SK-N-DZ (cell line): ENCODE measurements at places on chromosomes 7 and 10.

- DNase-seq: no peak
These were observed 40.3 kb upstream of the SH2D4B start for GRCh38 chr10:80497187-80498077.

DNA sequence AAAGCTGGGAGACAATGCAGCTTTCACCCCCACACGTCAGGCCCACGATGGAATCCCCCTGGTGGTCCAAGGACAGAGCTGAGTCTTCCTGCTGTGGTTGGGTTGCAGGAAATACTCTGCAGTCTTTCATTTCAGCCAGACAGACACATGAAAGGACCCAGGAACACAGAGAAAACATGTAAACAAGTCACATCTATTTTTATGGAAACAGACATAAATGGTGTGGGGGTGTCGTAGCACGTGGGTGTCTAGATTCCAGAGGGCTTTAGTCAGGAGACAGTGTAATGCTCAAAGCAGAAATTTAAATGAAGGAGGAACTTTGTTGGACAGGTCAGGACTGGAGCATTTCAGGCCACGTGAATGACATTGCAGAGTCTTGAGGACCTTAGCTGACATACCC lies 444.6 kb downstream of the SUGCT start:
- DNase-seq: no peak

DNA sequence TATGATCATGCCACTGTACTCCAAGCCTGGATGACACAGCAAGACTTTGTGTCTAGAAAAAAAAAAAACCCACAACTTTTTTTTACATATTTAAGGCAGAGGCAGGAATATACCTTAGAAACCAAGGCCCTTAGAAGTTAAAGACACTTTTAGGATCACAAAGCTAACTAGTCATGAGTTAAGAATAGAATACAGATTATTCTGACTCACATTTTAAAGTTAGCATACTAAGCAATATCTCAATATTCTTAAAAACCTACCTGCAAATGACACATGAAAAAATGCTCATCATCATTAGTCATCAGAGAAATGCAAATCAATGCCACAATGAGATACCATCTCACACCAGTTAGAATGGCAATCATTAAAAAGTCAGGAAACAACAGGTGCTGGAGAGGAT lies 177.7 kb downstream of the CHCHD3 start:
- DNase-seq: no peak

- no peak for DNase-seq
These were observed 52.8 kb downstream of the DDC start for GRCh38 chr7:50512384-50512783.

DNA sequence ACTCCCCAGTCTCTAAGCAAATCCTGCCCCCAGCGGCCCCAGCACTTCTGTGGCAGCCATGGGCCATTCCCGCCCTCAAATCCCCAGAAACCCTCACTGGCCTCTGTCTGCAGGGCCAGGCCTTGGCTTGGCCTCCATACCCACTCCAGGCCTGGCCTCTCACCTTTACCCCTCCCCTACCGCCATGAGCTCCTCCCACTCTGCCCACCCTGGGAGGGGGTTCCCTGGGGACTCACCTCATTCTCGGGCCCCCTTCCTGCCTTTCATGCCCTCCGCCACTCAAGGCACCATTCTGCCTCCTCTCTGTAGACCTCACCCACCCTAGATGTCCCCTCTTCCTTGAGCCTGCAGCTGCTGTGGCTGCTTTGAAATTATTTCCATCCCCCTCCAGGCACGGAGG lies 41.0 kb downstream of the PRF1 start:
- no peak for DNase-seq

DNA sequence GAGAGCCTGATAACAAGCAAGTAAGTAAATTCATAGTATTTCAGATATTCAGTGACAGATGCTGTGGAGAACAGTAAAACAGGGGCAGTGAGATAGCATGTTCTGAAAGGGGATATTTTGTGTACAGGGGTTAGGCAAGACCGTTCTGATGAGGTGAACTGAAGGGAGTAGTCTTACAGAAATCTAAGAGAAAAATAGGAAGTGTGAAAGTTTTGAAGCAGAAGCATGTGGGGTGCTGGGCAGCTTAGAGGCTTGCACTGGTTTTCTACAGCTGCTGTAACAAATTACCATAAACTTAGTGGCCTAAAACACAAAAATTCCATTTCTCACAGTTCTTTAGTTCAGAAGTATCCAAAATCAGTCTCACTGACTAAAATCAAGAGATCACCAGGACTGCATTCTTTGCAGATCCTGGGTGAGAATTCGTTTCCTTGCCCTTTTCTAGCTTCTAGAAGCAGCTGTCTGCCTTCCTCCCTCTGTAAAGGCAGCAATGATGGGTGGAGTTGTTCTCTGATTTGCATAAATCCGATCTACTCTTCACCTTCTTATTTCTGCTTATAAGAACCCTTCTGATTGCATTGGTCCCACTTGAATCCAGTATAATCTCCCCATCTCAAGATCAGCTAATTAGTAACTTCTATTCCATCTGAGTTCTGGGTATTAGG lies 7.5 kb upstream of the KLF14 start:
- no peak for DNase-seq

DNA sequence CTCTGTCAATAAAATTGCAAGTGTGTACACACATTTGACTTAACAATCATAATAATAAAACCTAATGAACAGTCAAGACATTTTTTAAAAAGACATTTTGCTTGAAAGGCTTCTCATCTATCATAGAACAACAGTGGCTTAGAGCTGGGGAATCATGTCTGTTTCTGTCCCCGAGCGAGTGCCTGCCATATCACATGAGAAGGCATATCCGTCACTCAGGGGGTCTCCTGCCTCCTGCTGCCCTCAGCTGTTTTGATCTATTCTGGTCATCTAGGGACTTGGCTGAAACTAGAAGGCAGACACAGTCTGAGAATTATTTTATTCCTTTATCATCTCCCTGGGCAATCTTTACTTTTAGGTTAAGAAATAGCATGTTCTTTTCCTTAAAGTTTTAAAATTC lies 278.7 kb upstream of the KLF6 start:
- no peak for DNase-seq

GRCh38 chr7:99618726-99619125 lies 2.0 kb downstream of the ZSCAN25 start:
- DNase-seq: no peak

- peak; percentile 16 for DNase-seq
These were observed 151.3 kb upstream of the RSU1 start for GRCh38 chr10:16968416-16969041.
